RWPE2 (cell line): ENCODE measurements at places on chromosomes 12 and 14.

DNA sequence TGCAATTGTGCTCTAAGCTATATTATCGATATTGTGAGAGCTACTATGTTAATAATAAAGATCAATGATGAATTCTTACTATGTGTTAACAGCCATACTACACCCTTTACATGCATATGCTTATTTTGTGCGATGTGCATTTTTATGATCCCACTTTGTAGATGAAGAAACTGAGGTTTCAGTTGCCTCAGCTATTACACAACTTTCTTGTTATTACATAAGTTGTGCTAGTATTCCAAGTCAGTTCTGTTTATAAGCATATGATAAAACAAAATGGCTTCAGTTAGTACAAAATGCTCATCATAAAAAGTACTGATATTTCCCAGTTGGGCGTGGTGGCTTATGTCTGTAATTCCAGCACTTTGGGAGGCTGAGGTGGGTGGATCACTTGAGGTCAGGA is 471.5 kb upstream of the DCN start:
- DNase-seq, result no peak

DNA sequence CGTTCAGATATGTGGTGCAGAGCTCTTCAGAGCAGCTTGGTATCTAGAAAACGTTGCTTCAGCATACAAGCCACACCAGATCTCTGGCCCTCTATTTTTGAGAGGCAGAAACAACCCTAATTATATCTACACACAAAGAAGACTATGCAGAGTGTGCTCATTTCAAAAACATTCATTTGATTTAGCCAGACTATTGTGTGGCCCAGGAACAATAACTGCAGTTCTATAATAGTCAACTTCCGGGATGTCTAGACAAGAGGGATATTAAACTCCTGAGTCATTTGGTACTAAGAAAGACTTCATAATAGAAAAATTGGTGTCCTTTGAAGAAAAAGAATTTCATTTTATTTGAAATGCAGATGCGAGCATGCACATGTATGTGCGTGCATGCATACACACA is 153.8 kb downstream of the PELI2 start:
- no peak for DNase-seq

DNA sequence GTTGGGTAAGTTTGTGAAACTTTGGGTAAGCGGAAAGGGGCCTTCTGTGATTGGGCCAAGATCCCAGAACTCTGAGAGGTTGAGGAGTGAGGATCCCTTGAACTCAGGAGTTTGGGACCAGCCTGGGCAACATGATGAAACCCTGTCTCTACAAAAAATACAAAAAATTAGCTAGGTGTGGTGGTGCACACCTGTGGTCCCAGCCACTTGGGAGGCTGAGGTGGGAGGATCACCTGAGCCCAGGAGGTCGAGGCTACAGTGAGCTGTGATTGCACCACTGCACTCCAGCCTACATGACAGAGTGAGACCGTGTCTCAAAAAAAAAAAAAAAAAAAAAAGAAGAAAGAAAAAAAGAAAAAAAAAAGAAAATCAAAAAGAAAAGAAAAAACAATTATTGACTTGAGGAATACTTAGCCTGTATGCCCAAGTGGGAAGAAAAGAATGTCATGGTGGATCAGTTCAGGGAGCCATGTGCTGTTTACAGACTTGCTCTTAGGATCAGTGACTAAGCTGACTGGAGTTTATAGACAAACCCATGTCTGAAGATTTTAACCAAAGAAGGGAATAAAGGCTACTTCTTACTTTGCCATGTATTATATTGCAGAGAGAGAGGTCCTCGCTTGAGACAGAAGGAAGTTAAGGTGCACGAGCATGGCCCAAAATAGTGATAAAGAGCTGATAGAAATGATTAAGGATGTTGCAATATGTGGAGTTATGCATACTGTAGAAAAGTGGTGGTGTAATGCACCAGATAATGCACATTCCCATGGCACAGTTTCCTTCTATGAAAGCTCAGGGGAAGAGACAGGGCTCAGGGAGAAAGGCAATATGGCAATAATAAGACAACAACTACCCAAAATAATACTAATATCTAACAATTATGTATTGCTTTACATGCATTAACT is 881 bp downstream of the HSD17B6 start:
- no peak for DNase-seq

DNA sequence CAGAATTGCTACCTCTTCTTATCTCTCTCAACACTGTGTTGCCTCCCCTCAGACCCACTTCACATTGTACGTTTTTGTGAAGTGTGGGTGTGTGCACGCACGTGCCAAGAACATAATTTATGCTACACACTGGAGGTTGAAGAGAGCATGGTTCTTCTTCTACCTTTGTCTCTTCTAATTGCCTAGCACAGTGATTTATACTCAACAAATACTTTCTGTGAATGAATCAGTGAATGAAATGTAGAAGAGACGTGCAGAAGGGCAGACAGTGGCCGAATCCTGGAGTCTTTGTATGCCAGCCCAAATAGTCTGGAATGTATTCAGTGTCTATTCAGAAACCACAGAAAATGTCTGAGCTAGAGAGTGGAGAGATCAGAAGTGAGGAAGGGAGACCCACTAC is 4.6 kb upstream of the SAMD4A start:
- DNase-seq, result no peak

- no peak for DNase-seq
Measured at GRCh38 chr14:36502558-36503508, 17.2 kb downstream of the NKX2-1 start.

GRCh38 chr14:73895939-73896338 is 9.3 kb downstream of the ZNF410 start:
- DNase-seq, result no peak

GRCh38 chr12:121390856-121391255 is 9.1 kb upstream of the RNF34 start:
- no peak for DNase-seq

DNA sequence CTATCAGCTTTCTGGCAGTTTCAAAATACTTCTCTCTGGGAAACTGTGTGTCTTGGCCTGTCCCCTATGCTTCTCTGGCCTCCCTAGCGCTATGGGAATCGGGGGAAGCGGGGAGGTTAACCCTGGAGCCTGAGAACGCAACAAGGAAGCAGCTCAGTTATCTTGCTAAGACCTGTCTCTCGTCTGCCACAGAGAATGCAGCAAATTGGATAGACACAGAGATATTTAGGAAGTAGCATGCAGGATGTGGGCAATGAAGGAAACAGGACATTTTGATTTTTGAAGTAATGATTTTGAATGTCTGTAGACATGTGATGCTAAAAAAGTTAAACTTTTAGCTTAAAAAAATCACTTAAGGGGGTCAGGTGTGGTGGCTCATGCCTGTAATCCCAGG is 6.6 kb upstream of the CALCOCO1 start:
- DNase-seq, result no peak

GRCh38 chr12:132196038-132196872 is 52.0 kb downstream of the NOC4L start:
- DNase-seq, result no peak

GRCh38 chr12:45282411-45282810 is 66.5 kb downstream of the ANO6 start:
- no peak for DNase-seq

- DNase-seq, result no peak
Measured at GRCh38 chr12:56863789-56864188, 70.4 kb downstream of the SDR9C7 start.

- DNase-seq, result no peak
Measured at GRCh38 chr12:65705380-65705876, 118.9 kb upstream of the HMGA2 start.

DNA sequence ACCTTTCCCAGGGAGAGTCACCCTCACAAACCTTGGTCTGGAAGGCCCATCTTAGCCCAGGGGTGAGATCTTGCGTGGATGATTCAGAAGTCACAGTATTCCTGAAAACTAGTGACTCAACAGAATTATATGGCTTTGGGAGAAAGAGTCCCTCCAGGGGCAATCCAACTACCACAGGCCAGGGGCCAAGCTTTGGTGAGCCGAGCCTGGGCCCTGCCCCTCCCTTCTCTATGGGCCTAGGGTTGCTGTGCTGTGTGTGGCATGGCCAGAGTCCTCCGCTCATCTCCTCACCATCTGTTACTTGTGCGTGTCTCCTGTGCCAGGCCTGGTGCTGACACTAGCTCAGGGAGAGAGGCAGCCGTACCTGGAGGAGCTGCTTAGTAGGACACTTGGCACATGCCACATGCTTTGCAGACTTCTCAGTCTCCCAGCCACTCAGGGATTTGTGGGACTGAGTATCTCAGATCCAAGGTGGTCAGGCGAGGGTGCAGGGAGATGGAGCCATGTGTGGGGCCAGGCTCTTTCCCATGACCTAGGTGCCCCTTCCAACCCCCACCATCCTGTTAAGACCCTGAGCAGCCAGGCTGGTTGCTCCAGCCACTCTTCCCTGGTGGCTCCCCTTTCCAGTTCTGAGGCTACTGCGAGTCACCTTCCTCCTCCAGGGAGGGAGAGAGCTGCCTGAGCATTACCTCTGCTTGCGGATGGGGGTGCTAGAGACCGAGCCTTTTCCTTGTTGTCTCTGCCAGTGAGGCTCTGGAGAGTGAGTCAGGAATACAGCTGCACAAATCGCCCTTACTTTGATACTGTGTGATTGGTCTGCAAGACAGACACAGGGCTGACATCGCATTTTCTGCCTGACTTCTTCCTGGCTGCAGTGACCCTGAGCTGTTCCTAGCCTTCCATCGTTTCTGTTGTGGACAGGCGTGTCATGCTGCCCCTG is 94.1 kb downstream of the SLC25A47 start:
- DNase-seq, result no peak

DNA sequence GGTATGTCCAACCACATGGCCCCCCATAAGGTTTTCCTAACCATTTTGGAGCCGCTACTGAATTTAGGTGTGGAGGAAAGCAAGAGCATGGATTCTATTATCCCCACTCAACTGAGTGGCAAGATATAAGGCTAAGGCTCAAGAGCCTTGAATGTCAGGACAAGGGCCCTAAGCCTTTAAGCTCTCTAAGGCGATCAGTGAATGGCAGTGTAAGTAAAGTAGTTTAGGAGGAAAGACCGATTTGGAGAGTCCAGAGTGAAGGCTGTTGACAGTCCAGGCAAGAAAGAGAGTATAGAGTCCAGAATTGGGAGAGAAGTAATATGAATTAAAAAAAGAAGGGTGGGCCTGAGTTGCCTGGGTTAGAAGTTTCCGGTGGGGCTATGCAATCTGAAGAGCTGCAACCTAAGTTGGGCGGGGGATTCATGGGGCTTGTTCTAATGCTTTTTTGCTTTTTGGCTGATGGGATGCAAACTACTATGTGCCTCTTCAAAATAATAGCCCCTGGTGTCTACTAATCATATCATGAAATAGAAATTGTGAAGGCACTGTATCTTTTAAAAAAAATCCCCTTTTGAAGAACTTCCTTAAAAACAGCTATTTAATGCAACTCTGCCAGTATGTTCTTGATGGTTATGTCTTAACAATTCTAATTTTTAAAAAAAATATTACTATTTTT is at the start of gene SPIC:
TSS of gene SPIC (plus strand) at position 626 of the 676 bp plus-strand sequence. CDS start 1,569 bp downstream, outside the sequence.
- DNase-seq, result no peak

DNA sequence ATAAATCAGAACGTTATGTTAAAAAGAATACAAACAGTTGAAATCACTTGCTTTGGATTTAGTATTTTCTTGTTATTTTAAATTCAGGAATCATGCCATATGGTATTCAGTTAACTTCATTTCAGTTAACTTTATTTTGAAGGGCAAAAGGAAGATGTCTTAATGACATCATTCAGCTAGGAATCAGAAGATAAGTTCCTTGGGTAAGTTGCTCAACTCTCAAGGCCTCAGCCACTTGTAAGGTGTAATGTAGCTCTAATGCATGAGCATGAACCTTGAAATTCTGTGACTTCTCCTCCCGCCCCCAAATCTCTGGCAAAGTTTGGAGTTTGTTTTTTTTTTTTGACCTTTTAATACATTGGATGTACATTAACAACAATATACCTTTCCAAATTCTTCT is 42.6 kb downstream of the FRS2 start:
- no peak for DNase-seq

GRCh38 chr12:7060353-7060954 is at the start of gene C1S:
Gene C1S, plus strand, starts transcription at chr12:7060718. Its CDS starts 1,195 bp downstream, at chr12:7061913.
- DNase-seq, result no peak

DNA sequence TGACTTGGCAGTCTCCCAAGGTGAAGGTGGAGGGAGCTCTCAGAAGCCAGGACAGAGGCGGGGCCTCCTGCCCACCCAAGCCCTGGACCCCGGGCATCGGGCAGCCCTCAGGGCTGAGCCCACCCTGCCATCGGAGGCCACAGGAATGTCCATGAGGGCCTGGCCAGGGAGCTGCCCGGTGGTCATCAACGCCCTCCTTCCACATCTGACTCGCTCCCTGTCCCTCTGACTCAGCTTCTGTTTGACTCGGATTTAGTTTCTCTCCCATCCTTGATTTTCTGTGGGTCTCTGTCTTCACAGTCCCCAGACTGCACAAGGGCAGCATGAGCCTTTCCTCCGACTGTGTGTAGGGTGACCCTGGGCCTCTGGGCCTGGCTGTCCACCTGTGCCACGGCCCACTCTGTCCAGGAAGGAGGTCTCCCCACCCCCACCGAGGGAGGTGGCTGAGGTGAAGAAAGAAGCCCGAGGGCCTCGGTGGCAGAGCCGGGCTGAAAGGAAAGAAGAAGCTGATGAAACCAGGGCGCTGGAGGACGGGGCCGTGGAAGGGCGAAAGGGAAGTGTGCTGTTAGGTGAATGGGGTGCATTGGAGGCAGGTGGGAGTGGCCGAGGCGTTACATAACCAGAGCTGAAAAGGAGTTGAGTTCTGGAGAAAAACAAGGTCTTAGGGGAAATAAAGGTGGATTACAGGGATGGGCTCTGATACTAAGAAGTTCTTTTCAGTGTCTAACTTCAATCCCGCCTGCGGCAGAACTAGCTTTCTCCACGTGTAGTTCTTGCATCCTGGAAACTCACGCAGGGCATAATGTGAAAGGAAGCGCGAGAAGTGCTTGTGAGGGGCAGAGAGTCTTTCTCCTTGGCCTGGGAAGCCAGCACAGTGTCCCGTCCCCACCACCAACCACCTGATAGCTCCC is 16.7 kb upstream of the TMEM106C start:
- DNase-seq, result no peak

DNA sequence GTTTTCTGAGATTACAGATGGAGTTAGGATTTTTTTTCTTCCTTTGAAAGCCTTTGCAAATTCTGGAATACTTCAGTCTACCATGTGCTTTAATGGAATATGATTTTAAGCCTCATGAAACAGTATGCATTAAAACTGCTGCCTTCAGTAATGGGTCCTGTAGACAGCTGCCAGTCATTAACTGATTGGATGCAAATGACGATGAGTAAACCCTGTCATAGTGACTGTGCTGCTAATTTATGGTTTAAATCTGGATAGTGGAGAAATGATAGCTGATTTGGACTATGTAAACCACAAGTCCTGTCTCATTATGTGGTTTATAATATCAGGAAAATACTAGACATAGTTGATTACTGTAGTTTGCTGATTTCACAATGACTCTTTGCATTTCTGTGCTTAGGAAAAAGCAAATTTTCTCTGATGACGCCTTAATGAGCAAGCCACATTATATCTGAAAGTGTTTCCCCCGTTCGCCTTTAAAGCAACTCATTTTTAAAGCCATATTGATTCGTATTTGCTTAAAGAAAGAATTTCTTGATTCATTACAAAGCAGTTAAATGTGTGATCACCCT is 217.6 kb downstream of the TMTC2 start:
- DNase-seq, result no peak

GRCh38 chr12:126591533-126591932 is 1526.3 kb downstream of the AACS start:
- DNase-seq, result no peak
